ENCODE measurements at places on chromosomes 16 and 17.
A peak's percentile ranks its signal among the peaks of the same experiment; 100 is the strongest.

DNA sequence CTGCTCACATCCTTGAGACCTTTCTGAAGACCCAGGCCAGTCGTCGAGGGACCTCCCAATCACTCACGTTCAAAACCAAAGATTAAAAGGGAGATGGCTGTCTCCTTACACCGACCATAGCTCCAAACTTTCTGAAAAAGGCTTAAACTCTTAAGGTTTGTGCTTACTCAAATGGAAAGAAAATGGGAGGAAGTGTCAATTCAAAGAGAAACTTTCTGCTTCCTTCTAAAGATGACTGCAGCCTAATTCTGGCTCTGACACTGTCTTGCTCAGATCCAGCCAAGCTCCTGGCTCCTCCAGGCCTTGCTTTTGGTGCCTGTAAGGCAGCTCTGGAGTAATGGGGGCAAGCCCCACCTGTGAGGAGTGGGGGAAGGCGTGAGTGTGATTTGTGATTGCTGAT, 54.9 kb upstream of the WSB1 start:
- DNase-seq: peak; percentile 84

DNA sequence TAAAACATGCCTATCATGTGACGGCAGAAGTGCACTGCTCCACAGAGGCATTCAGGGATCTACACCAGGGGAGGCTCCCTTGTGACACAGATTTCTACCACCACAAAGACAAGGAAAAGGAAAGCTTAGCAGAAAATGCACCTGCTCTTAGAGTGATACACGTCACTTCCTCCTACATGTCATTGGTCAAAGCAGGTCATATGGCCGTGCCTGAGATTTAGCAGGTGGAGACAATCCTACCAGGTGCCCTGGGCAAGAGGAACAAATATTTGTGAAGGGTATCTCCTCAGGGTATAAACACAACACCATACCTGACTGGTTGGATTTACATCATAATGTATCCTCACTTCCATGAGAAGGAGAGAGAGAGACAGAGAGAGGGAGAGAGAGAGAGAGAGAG, 362.1 kb downstream of the HS3ST4 start:
- DNase-seq: no peak

DNA sequence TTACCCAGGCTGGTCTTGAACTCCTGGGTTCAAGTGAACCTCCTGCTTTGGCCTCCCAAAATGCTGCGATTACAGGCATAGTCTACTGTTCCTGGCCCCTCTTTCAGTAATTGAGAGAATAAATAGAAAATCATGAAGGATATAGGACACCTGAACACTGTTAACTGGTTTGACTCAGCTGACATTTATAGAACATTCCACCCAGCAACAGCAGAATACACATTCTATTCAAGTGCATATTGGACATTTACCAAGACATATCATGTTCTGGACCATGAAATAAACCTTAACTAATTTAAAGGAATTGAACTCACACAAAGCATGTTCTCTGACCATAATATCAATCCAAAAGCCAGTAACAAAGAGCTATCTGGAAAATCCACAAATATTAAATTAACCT, 19.8 kb upstream of the BAIAP2 start:
- DNase-seq: no peak

- peak; percentile 85 for DNase-seq
These were observed 9.6 kb downstream of the PIK3R6 start for GRCh38 chr17:8857919-8858318.

DNA sequence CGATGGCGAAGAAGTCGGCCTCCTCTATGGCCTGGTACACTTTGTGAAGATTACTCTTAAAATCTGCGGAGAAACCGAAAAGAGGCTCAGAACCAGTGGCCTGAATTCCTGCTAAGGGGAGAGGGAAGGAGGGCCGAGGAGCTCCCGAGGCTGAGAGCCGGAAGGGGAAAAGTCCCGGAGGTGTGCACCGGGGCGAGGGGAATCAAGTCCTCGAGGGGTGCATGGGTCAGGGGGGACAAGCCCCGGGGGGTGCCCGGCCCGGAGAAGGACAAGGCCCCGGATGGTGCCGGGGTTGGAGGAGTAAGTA, 495 bp downstream of the PARN start:
- no peak for DNase-seq

DNA sequence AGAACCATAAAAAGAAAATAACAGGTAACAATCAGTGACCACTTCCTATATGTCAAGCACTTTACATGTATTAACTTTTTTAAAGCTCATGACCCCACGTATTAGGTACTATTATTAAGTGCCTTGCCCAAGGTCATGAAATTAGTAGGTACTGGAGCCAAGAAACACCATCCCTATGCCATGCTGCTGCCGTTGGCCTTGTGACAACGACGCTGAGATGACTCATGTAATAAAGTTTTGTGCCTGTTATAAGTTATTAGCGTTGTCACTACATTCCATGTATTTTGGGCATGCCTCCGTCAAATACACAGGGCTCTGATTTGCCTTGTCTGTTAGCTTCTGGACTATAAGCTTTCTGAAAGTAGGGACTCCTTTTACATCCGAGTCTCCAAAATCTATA, 1.4 kb downstream of the BBS2 start:
- DNase-seq: no peak

DNA sequence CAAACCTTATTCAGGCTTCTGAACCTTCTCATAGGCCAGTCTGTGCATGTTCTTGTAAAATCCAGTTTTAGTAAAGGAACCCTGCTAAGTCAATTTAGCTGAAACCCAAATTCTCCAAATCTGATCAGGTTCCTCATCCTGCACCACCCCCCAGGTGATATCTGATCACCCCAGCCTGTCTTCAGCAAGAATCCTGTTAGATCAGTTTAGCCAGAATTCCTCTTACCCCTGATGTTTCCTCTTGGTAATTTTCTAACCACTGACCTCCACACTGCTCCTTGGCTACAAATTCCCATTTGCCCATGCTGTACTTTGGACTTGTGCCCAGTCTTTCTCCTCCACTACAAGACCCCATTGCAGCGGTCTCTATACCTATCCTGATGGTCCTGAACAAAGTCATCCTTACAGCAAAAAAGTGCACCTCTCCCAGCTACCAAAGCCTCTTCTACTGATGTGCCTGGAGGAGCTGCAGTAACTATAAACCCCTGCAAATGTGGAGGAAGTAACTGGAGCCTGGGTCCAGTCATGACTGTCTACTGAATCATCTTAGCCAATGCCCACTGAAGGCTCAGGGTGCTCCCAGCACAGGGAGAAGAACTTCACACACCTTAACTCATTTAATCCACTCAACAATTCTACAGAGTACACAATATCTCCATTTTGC, 23.8 kb downstream of the TEX14 start:
- no peak for DNase-seq

GRCh38 chr17:17001076-17001777, 29.3 kb upstream of the TNFRSF13B start:
- DNase-seq: no peak

DNA sequence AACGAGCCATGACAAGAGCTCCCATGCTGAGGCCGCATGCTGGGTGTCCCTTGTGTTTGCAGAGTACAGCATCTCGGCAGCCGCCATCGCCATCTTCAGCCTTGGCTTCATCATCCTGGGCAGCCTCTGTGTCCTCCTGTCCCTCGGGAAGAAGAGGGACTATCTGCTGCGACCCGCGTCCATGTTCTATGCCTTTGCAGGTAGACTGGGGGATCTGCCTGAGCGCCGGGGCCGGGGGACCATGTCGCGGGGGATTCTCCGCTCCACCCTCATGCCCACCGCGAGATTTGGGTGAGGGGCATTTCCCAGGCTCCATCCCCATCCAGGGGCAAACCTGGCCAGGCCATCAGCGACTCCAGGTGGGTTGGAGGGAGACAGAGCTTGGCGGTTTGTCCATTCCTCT, 10.7 kb downstream of the CACNG1 start:
- DNase-seq: no peak

DNA sequence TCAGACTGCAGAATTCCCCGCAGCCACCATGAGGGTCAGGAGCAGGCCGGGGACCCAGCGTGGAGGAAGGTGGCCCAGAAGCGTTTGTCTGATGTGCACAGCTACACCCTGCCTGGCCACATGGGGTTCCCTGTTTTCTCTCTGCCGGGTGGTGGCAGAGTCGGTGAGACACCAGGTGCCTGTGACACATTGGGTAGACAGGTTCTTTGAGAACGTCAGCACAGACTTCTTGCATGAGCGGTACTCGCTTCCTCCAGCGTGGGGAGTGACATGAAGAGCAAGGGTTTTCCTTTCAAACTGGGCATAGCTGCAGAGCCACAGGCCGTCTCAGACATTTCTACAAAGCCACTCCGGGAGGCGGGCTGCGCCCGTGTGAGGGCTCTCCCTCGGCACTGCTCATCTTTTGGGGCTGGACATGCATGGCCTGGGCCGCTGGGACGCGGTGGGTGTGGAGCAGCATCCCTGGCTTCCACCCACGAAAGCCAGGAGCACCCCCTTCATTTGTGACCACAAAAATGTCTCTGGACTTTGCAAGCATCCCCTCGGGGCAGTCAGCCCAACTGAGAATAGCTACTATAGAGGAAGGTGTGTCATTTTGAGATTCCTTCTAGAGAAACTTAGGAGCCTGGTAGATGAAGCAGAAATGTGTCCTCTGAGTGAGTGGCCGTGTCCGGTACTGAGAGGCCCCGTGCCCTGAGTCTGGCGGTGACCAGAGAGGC, 26.0 kb downstream of the NME3 start:
- no peak for DNase-seq

GRCh38 chr16:69029121-69029520, 76.3 kb upstream of the HAS3 start:
- no peak for DNase-seq

DNA sequence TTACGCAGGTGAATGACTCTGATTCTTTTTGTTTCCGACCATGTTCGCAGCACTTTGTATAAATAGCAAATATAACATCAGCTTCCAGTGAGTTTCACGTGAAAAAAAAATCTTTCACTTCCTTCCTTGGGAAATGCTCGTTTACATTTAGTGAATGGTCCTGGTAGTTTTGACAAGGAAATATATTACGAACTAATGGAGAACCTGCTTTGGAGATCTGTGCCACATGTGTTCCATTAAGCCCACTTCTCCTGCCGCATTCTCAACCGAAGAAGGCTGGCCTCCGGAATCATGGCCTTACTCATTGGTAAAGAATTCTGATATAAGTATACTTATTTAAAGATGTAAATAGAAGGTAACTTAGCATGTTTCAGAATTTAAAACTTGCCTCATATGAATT, 3.6 kb downstream of the CRAMP1 start:
- no peak for DNase-seq

- DNase-seq: no peak
These were observed 211.0 kb upstream of the TOX3 start for GRCh38 chr16:52757746-52758472.

DNA sequence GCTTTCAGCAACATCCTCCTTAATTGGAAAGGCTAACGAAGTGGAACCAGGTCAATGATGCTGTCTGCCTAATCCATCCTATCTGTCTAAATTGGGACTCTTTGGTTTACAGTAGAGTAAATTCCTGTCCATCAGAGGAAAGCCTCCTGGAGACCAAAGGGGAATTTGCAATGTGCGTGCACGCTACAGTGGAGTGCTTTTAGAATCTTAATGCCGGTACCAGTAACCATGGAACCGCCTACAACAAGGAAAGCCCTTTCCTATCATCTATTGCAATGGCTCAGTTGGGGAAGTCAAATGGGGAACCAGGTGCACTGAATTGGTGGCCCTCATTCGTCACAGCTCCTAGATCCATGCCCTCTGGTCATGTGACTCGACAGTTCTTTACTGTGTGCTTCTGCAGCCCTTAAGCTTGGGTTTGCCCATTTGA, 110.1 kb downstream of the XYLT1 start:
- no peak for DNase-seq

DNA sequence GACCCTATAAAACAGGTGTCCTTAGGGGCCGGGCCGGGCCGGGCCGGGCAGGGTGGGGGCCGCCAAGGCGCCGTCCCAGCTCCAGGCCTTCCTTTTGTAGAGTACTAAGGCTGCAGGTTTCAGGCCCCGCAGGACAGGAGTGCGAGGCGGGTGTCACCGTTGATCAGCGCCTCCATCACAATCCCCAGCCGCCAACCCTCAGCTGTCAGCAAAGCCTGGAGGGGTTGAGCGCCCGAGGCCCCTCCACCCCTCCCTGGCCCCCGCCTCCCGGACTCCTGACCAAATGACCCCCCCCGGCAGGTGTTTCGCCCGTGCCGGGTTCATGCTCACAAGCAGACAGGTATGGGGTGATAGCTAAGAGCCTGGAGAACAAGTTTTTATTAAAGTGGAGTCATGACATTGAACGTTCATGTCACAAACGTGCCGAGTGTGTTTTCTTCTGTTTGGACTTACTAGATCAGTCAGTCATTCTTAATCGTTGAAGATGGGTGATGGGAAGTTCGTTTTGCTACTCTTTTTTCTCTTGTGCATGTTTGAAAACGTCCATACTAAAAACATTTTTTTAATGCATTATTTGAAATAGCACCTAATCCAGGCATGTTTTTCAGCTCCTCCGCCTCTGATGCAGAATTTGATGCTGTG, 534 bp downstream of the ARL2BP start:
- DNase-seq: no peak

DNA sequence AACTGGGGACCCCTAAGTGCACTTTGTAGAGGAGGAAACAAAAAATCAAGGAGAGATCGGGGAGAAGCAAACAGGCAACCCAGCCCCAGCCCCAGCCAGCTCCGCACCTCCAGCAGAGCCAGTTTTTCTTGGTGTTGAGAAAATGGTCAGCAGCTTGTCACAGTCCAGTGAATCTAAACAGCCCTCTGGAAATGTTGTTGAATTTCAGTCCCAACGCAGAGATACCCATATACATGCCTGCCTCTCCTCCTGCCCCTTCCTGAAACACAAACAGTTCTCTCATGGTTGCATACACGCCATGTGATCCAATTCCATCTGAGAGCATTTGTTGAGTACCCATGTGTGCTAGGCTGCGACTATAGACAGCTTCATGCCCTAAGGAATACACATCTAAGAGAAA, 42.4 kb upstream of the LHX1 start:
- DNase-seq: no peak

GRCh38 chr16:22646948-22647556, 136.4 kb downstream of the NPIPB5 start:
- no peak for DNase-seq

GRCh38 chr17:77644181-77645071, 314.1 kb upstream of the TNRC6C start:
- DNase-seq: no peak

GRCh38 chr16:15996432-15997109, 47.2 kb downstream of the ABCC1 start:
- no peak for DNase-seq

- DNase-seq: no peak
These were observed 190.9 kb upstream of the CDH5 start for GRCh38 chr16:66175636-66176035.

GRCh38 chr17:63881935-63882601, at the start of gene GH2:
GH2 (minus strand) TSS chr17:63881944; CDS start chr17:63881801, 143 bp downstream.
- peak; percentile 70 for DNase-seq

Measured in activated CD4-positive, alpha-beta T cell treated with anti-CD3 and anti-CD28 coated beads, Interleukin-2, Interleukin-6, amounts not matched to agents 100 ng/mL and 50 ng/mL, durations not matched to agents 16 hours and 8 hours (primary cell).